Mucosa of gallbladder (tissue), 1 donor: ENCODE measurements at places on chromosomes 11 and 22. TPM values are rescaled to one million over a fixed set of nuclear protein-coding genes. Genes with fewer than 3 reads are reported as not detected.
A peak's percentile ranks its signal among the peaks of the same experiment; 100 is the strongest.

DNA sequence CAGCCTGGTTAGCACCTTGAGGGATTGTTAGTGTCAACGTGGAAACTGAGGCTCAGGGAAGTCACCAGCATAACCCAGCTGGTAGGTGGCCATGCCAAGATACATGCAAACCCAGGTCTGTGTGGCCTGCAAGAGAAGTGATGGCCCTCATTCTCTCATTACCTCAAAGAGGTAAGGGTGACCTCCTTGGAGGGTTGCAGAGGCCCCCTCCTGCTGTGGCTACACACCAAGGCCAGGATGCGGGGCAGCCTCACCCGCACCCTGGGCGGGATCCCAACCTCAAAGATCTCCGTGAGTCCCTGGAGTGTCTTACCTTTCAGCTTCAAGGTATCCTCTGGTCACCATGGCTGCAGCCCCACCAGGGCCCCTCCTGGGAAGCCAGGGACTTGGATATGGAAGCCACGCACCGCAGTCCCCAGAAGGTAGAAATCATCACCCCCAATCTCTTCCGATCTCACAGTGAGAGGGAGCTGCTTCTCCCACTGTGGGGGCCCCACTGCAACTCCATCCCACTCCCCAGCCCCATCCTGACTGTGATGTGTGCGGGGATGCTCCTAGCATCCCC, 95.4 kb downstream of the MORC2 start:
- DNase-seq: no peak

DNA sequence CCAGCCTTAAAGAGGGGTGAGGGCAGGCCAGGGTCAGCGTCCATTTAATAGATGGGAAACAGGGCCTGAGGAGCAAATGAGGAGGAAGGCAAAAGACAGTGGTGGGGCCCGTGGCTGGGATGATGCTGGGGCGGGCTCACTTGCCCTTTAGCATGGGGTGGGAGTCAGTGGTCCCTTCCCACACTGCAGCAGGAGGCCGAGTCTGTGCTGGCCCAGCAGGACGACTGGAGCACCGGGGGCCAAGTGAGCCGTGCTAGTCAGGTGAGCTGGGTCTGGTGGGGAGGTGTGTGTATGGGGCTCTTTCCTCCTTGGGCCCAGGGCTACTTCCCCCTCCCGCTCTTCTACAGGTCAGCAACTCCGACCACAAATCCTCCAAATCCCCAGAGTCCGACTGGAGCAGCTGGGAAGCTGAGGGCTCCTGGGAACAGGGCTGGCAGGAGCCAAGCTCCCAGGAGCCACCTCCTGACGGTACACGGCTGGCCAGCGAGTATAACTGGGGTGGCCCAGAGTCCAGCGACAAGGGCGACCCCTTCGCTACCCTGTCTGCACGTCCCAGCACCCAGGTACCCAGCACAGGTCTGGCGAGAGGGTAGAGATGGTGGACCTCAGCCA, 12.8 kb downstream of the SCYL1 start:
- DNase-seq: no peak

GRCh38 chr22:48209473-48210197, 1447.2 kb downstream of the TBC1D22A start:
- no peak for DNase-seq

GRCh38 chr22:45897736-45898135, 79.2 kb downstream of the WNT7B start:
- no peak for DNase-seq

GRCh38 chr22:31627223-31627731, 34.7 kb downstream of the PISD start:
- DNase-seq: no peak

- no peak for DNase-seq
Measured at GRCh38 chr11:112806876-112807275, 154.3 kb upstream of the NCAM1 start.

DNA sequence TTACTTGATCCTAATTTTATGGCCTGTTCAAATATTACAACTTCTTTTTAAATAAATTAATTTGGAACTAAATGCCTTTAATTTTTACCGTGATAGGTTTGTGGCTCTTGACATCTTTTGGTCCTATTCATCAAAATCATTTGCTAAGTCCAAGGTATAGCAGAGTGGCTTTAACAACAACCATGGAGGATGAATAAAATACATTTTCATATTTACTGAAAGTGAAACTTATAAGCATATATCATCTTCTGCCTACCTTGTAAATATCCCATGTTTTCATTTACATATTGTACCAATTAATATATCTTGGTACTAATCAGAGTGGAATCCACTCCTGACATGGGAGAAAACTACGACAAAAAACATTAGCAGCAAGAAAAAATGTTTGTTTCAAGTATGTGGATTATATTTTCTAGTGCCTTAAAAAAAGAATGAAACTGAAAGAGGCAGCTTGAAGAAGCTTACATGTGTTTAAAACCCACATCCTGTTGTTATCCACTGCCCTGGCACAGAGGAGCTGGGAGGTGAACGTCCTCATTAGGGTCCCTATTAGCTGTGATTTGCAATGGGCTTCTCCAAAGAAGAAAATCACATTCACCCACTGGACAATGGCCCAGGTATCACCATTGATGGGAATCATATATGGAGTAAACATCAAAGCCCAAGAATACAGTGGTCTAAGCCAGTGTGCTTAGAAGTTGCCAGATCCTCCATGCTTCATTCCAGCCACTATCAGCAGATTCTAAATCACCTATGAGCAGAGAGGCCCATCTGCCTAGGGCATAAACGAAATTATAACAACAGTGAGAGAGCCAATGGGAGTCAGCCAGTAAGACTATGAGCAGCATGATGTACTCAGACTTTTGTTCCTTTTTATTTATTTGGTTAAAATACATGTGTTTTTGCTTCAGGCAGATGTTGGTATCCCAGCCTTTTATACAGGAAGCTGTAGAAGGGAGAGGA, 84.7 kb downstream of the MAML2 start:
- DNase-seq: no peak

Gene BDNF
- 6.8 TPM for total RNA-seq

DNA sequence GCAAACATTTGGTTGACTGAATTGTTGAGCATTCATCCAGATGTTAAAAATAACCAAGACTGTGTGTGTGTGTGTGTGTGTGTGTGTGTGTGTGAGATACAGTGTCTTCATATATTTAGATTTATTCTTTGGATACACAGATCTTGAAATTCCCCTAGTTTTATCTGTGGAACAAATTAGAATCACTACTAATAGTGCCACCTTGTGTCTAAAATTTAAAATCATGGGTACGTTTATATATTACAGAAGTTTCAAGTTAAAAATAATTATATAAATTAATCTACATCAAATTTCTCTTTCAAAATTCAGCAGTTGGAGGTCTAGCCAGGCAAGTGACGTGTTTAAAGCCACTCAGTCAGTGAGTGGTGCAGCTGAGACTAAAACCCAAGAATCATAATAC, 1566.2 kb upstream of the TENM4 start:
- DNase-seq: no peak

GRCh38 chr11:68698993-68699392, 14.6 kb downstream of the GAL start:
- no peak for DNase-seq

- no peak for DNase-seq
Measured at GRCh38 chr11:12235947-12236743, 125.8 kb downstream of the MICAL2 start.

GRCh38 chr11:92663539-92663938, 305.9 kb upstream of the MTNR1B start:
- DNase-seq: no peak

Gene SF3B2
- 161 TPM for total RNA-seq

- DNase-seq: peak; percentile 55
Measured at GRCh38 chr11:11217929-11218628, 135.0 kb downstream of the CSNK2A3 start.

- no peak for DNase-seq
Measured at GRCh38 chr22:22835771-22836291, 51.8 kb upstream of the IGLL5 start.

DNA sequence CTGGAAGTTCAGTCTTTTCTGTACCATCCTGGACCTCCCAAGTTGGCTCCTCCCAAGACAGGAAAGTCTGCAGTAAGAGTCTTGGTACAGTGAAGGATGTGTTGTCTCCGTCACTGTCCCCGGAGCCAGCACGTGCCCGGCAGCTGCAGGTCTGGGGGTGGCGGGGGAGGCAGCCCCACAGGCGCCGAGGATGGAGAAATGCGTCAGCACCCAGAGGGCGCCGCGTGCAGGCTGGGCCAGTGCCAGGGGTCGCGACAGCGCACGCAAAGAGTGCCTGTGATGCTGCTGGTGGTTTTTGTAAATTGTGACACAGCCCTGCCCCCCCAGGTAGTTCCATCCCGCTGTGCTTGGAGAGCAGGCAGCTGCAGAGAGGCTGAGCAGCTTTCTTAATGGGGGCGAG, 1200.5 kb downstream of the BRD1 start:
- DNase-seq: peak; percentile 25
